Umbilical cord (tissue), 2 donors: ENCODE measurements at places on chromosomes 3 and 15. TPM values are rescaled to one million over a fixed set of nuclear protein-coding genes. Genes with fewer than 3 reads are reported as not detected.

The SGO1 gene
- total RNA-seq = 6.7 TPM

The CHRD gene
- 13.7 TPM for total RNA-seq

The ABCF3 gene
- 45.3 TPM for total RNA-seq

The KLHL6 gene
- total RNA-seq = 4.3 TPM

The MAGI1 gene
- total RNA-seq = 34.7 TPM

The AMOTL2 gene
- 174 TPM for total RNA-seq

The UBA7 gene
- 40.9 TPM for total RNA-seq

The AVEN gene
- total RNA-seq = 29.4 TPM

The C3orf49 gene
- not detected for total RNA-seq

- DNase-seq = peak; percentile 86
Measured at GRCh38 chr15:27353856-27354255, 382.9 kb downstream of the GABRG3 start.

DNA sequence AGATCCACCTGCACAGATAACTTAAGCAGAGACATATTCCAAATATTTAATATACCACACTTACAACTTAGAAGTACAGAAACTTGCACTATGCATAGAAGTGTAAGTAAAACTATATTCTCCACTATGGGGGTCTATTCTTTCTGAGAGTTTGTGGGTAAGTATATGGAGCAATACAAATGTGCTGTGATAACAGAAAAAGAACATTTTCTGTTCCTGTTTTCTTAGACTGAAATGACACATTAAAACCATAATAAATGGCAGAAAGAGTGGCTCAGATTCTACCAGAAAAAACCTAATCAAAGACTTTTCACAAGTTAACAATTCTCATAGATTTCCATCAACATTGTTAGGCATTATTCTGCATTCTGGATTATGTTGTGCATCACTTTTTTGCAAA is 96.6 kb upstream of the WNT7A start:
- DNase-seq = no peak

DNA sequence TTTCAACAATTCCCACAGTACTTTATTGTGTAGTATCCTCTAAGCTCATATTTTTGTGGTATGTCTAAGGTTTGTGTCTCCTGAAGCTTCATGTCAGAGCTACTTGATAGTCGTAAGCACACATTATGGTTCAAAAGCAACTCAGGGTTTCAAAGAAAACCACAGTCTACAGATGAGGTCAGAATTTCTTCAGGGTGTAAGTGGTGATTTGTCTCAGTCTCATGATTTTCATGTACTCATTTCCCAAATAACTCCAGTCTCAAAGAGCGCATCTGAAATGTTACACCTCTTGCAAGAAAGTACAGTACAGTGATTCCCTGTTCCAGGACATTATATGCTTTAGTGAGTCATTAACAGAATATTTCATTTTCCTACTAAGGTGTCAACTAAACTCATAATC is 47.5 kb upstream of the SSR3 start:
- no peak for DNase-seq

GRCh38 chr3:193452338-193452737 is 73.8 kb upstream of the ATP13A5 start:
- no peak for DNase-seq

DNA sequence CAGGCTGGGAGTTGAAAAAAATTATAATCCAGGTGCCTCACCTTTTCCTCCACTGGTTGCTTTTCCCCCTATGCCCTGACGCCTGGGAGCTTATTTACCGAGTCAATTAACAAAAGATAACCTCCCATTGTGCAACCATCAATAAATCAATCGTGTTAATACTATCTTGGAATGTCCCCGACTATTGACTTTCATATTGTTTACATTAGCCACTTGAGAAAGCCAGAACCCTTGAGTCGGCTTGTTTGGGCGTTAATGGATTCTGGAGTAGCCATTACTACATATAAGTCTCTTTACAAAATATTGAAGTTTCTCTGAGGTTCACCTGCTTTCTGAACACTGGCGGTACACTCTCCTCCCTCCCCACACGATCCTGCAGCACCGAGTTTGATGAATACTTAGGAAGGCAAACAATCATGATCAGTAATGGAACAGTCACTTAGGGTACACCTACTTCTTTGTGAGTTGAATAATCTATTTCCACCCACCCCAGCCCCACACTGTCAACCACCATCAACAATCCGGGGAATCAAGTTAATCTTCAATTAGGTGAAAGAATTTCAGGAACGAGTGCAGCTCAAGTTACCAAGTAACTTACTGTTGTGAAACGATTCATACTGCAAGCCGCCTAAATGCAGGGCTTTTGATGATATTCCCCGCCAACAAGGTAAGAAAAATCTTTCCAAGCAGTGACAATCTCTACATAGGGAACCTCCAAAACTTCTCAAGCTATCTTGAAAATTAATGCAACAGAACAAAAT is 159.3 kb upstream of the NR2F2 start:
- DNase-seq = peak; percentile 47

DNA sequence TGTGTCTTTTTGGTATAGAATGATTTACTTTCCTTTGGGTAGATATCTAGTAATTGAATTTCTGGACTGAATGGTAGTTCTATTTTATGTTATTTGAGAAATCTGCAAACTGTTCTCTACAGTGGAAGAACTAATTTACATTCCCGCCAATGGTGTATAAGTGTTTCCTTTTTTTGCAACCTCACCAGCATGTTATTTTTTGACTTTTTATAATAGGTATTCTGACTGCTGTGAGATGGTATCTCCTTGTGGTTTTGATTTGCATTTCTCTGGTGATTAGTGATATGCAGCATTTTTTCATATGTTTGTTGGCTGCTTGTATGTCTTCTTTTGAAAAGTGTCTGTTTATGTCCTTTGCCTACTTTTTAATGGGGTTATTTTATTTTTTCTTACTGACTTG is 607.2 kb downstream of the OTOL1 start:
- DNase-seq = no peak

- DNase-seq = peak; percentile 77
Measured at GRCh38 chr3:152331018-152331541, 62.4 kb downstream of the MBNL1 start.

GRCh38 chr15:39625856-39626255 is 45.0 kb downstream of the THBS1 start:
- no peak for DNase-seq

DNA sequence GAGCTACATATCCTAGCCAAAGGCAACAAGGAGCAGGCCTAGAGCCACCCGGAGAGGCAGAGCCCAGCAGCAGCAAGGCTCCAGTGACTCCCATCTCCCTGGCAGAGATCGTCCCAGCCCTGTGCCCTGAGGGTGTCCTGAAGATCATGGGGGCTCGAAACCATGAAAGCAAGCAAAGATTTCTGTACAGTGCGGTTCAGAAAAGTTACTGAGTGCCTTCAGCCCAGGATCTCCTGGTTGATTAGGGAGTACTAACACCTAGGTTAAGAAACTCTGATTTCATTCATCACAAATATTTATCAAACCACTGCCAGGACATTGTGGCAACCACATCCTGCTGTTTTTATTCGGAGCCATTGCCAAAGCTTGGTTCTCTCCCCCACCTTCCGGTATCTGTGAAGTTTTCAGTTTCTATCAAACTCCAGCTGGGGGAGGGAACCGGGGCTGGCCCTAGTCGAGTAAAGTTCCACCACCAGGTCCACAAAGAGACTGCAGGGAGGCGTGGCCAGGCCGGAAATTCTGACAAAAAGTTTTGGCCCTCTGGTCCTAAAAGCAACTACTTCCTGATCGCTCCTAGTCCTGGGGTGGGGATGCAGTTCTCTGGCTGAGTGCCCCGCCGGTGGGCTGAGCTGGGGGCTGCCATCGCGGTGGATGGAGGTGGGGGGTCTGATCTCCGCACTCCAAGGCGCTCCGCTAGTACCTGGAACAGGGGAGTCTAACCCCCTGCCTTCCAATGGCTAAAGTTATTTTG is 1.2 kb downstream of the RAB43 start:
- DNase-seq = peak; percentile 92

DNA sequence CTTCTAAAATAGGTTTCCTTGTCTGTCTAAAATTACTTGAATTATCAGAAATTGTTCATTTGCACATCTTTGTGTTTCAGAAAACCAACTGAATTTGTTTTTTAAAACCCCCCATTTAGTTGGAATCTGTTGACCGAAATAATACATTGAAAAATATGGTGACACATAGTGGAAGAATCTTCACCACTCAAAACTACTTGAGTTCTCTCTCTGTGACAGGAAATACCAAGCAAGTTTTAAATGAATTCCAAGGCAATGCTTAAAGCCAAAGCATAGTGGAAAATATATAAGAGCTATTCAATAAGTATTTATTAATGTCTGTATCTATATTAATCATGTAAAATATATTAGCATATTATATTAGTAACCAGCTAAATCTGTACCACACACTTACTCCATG is 224.9 kb upstream of the COL8A1 start:
- DNase-seq = peak; percentile 38

DNA sequence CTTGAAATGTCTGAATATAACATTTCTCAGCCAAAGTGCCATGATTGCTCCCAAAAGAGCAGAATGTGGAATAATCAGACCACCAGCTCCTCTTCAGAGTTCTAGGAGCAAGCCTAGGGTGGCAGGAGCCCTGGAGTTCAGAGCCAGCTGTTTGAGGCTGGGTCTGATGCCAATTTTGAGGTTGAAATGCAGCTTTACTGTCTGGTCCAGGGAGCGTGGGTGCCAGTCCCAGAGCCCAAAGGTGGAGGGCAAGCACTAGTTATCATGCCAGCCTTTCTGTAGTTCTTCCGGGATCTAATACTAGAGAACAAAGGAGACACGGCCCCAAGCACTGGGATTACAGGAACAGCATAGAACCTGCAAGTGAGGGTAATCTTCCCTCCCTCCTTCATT is 69.3 kb downstream of the TNFAIP8L3 start:
- no peak for DNase-seq

- DNase-seq = no peak
Measured at GRCh38 chr3:101591071-101591470, 17.1 kb downstream of the PCNP start.

GRCh38 chr3:138875754-138876664 is 41.3 kb upstream of the PIK3CB start:
- DNase-seq = no peak

GRCh38 chr15:61871926-61872522 is 188.2 kb downstream of the VPS13C start:
- DNase-seq = peak; percentile 10

DNA sequence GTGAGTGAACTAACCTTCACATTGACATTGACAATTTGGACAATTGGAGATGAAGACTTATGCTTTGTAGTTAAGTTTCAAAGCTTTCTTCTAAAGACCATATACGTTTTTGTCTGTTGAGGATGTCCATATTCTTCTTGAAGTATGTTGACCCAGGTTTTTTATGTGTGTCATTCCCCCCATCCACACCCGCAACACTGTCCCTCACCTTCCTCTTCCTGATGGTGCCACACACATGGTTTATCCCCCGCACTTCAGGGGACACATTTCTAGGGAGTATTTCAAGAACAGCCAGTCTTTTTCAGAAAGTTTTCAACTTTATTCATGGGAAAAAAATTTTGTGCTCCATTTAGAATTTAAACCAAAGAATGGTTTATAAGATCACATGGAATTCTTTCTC is 105.1 kb downstream of the GHSR start:
- no peak for DNase-seq

DNA sequence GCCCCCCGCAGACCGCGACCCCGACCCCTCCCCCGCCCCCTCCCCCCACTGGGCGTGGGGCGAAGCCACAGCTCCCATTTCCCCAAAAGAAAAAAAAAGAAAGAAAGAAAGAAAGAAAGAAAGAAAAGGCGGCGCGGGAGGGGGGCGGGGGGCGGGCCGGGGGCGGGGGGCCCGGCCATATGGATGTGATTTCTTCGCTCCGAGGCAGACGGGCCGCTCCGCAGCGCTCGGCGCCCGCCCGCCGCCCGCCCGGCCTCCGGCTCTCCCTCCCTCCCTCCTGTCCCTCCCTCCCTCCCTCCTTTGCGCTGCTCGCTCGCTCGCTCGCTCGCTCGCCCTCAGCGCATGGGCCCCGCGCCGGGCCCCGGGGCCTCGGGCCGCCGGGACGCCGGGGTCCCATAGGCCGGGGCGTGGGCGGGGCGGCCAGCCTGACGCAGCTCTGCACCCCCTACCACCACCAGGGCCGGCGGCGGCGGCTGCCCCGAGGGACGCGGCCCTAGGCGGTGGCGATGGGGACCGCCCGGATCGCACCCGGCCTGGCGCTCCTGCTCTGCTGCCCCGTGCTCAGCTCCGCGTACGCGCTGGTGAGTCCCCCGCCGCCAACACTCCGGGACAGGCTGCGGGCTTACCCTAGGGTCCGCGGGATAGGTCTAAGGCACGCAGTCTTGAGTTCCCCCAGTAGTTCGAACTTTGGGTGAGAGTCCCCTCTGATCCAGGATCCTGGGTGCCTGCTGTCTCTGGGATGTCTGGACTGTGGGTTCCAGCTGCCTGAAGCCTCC is 5.7 kb downstream of the PTH1R start:
- no peak for DNase-seq

GRCh38 chr15:65954289-65954741 is 85.0 kb downstream of the RAB11A start:
- DNase-seq = no peak

GRCh38 chr15:60003243-60004008 is 685 bp upstream of the FOXB1 start:
- no peak for DNase-seq

DNA sequence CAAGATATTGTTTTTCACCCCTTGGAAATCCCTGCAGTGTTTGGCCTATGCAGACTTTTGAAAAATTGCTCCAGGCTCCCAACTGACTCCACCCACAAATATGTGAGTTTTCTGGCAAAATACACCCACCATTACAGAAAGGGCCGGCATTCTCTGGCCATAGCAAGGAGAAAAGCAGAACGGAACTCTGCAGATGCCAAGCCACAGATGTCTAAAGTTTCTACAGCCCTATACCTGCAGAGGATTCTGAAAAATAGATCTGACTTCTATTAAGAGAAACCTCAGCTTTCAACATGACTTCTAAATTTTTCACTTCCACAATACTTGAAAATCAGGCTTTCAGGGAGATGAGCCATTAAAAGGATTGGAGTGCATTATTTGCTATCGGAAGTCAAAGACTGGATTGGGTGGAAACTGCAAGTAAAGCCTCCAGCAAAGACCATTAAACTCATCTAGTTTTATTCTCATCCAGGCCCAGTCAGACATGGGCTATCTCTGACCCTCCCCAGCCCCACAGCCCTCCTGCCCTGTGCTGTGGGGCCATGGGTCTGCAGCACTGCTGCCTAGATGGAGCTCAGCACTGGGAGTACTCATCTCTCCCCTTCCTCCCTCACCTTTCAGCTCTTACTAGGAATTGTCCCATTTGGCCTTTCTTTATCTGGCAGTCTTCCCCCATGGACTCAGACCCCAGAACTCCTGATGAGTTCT is 243.1 kb upstream of the GOLGA6L4 start:
- DNase-seq = no peak
